Hepatocyte (in vitro differentiated cells): ENCODE measurements at places on chromosomes 6 and 20. TPM values are rescaled to one million over a fixed set of nuclear protein-coding genes. Genes with fewer than 3 reads are reported as not detected.

TULP1 gene
- not detected in 2 replicates for total RNA-seq

QKI gene
- 81.8 and 92.5 TPM in 2 replicates for total RNA-seq

LIN28B gene
- 8.6 and 8.9 TPM in 2 replicates for total RNA-seq

OPRM1 gene
- not detected in 2 replicates for total RNA-seq

POLR1H gene
- total RNA-seq, result 20.9 and 21.3 TPM in 2 replicates

TSPYL4 gene
- 24.3 and 25.3 TPM in 2 replicates for total RNA-seq

FKBP5 gene
- total RNA-seq, result 73.6 and 78.8 TPM in 2 replicates

TNNC2 gene
- 0.63 TPM in 1 of 2 replicates, not detected in the other for total RNA-seq

TFAP2A gene
- 6.2 TPM in 2 replicates for total RNA-seq

EXOC2 gene
- total RNA-seq, result 27.0 and 32.5 TPM in 2 replicates

BHLHE23 gene
- not detected in 2 replicates for total RNA-seq

KIF25 gene
- 0.40 TPM in 1 of 2 replicates, not detected in the other for total RNA-seq

KCNS1 gene
- 0.24 and 0.43 TPM in 2 replicates for total RNA-seq
